ENCODE measurements at places on chromosomes 2 and 18.
A peak's percentile ranks its signal among the peaks of the same experiment; 100 is the strongest.

DNA sequence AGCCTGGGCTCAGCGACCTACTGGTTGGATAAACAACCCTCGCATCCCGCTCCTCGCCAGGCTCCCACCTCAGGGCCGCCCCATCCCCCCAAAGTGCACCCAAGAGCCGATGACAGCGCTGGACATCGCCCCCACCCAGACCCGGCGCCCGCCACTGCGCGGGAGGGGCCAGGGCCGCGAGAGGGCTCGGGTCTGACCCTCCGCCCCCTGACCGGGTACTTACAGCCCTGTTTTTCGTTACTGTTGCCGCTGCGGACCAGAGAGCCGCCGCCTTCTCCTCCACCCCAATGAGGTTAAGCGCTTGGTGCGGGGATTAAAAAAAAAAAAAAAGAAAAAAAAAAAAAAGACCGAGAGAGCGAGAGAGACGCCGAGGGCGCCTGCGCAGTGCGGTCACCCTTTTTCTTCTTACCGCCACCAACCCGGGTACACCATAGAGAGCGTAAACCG is at the start of gene CLASP1:
TSS of gene CLASP1 (minus strand) at position 314 of the 447 bp plus-strand sequence. CDS start 43,567 bp downstream, outside the sequence.
- peak; percentile 85 for DNase-seq

GRCh38 chr2:164675027-164675426 is 53.7 kb upstream of the GRB14 start:
- DNase-seq, result no peak

DNA sequence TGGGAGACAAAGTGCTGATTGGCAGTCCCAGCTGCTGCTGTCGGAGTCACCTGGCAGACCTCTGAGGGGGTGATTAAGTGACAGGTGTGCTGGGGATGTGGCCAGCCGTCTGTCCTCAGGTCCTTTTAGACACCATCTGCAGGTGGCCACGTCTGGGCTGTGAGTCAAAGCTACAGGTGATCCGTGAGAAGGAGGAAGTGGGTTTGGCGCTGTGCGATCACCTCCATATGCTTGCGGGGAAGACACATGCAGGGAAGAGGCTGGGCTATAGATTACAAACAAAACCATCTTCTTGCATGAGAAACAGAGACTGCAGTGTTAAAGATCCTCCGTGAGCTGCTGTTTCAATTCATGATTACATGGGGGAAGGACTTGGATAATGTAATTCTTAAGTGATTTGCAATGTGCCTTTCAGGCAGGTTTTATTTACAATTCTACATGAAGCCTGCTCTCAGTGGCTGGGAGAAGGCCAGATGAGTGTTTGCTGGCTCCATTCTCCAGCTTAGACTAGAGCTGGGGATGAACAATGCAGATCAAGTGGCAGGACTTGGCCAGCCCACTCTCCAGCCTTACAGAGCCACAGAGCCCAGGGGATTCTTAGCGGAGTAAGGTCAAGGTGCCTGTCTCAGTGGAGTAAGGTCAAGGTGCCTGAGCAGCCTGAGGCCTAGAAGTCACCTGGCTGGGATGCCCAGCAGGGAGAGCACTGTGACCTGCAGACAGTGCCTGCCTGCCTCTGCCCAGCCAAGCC is 87.8 kb downstream of the LYPD1 start:
- no peak for DNase-seq

- no peak for DNase-seq
These were observed 3.0 kb downstream of the CD8A start for GRCh38 chr2:86787736-86788135.

DNA sequence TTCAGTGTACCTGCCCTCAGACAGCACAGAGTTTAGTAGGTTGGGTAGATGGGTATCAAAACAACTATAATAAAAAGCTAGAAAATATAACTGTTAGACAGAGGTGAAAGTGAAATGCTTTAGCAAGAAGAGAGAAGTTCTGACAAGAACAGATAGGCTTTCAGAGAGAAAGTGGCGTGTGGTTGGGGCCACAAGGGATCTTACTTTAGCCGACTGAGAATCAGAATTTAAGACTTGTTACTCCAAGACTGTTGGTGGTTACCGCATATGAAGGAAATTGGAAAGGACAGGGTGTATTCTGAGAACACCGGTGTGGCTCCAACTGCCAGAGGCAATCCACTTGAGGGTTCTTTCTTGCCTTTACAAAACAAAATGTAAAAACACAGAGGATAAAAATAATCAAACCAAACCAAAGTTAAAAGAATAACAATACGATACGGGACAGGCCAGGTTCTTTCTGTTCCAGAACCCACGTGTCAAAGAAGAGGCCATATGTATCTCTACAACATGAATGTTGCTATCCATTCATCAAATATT is 44.4 kb upstream of the AGPS start:
- no peak for DNase-seq

Data from NCI-H526 treated with DMSO at 0.1 percent for 48 hours (cell line).